ENCODE measurements at places on chromosomes 1 and 21.

GRCh38 chr1:52593495-52593894, 8.7 kb upstream of the GPX7 start:
- no peak for DNase-seq

GRCh38 chr1:110285316-110285715, 53.9 kb upstream of the RBM15 start:
- DNase-seq: no peak

DNA sequence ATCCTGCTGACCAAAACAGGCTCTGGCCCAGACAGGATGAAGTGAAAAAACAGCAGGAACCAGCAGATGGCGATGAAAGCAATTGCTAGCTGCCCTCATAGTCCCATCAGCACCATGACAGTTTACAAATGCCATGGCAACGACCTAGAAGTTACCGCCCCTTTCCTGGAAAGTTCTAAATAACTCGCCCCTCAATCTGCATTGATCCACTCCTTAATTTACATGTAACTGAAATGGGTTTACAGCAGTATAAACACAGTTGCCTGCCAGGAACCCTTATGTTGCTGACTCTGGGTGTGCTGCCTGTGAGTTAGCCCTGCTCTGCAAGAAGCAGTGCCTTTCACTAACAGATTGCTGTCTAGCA, 65.5 kb upstream of the CR1L start:
- no peak for DNase-seq

GRCh38 chr1:241271427-241271826, 85.6 kb downstream of the RGS7 start:
- no peak for DNase-seq

- no peak for DNase-seq
Measured at GRCh38 chr21:27047283-27047657, 80.4 kb upstream of the ADAMTS5 start.

DNA sequence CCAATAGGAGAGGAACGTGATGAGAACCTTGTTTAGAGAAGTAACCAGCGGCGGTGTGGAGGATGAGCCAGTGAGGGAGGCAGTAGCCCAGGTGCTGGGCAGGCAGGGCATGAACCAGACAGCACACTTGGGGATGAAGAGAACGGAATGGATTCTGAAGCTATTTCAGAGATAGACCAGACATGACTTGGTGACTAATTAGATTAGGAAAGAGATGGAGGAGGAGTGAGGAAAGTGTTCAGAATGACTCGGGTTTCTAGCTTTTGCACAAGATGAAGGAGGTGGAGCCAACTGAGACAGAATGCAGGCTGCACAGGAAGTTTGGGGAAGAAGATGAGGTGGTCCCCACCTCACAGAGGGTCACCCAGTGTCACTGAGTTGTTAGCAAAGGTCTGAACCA, 5.1 kb downstream of the PEF1 start:
- no peak for DNase-seq

- no peak for DNase-seq
Measured at GRCh38 chr1:168676029-168676812, 52.8 kb downstream of the DPT start.

- DNase-seq: peak; percentile 38
Measured at GRCh38 chr1:47934243-47934805, 62.9 kb downstream of the TRABD2B start.

DNA sequence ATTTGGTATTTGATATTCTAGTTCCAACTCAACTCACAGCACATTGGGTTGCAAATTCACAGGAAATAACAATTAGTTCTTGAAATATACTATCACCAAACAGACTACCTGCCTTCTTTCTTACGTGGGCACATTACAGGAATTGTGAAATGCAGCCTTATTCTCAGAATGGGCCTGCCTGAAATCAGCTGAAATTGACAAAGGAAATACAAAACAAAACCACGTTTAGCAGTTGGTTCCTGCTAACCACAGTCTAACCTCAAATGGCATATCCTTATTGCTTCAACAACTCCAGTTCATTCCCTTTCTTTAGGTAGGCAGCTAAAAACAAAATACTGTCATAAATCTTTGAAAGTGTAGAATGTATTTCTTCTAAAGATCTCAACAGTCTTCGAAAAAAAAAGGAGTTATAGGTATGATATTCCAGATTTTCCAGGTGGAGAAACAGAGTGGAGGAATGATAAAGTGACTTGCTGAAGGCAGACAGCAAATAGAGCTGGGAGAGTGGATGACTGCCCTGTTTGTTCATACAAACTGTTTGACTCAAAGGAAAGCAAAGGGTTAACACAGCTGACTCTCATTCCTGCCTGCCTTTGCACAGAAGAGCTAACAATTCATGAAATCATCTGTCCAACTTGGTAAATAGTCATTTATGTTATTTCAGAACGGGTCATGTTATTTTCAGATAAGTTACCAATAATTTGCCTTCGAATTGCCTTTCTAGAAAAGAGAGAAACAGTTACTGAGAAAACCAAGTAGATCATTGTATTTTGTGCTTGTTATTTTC, 1.6 kb upstream of the GREM2 start:
- no peak for DNase-seq

GRCh38 chr1:115118086-115118485, 28.8 kb upstream of the TSPAN2 start:
- no peak for DNase-seq

GRCh38 chr21:28805885-28806284, 186.8 kb downstream of the LTN1 start:
- DNase-seq: no peak

GRCh38 chr1:39106801-39107327, 80.7 kb downstream of the NDUFS5 start:
- DNase-seq: no peak

DNA sequence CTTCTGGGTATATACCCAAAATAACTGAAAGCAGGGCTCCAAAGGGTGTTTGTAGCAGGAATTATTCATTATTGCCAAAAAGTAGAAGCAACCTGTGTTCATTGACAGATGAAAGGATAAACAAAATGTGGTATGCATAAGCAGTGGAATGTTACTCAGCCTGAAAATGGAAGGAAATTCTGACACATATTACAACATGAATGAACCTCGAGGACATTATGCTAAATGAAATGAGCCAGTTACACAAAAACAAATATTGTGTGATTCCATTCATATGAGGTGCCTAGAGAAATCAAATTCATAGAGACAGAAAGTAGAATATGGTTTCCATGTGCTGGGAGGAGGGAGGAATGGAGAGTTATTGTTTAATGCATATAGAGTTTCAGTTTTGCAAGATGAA, 86.3 kb upstream of the ARTN start:
- DNase-seq: no peak

- no peak for DNase-seq
Measured at GRCh38 chr1:156706657-156707416, 1.5 kb upstream of the CRABP2 start.

GRCh38 chr1:186864296-186864695, 35.5 kb downstream of the PLA2G4A start:
- no peak for DNase-seq

DNA sequence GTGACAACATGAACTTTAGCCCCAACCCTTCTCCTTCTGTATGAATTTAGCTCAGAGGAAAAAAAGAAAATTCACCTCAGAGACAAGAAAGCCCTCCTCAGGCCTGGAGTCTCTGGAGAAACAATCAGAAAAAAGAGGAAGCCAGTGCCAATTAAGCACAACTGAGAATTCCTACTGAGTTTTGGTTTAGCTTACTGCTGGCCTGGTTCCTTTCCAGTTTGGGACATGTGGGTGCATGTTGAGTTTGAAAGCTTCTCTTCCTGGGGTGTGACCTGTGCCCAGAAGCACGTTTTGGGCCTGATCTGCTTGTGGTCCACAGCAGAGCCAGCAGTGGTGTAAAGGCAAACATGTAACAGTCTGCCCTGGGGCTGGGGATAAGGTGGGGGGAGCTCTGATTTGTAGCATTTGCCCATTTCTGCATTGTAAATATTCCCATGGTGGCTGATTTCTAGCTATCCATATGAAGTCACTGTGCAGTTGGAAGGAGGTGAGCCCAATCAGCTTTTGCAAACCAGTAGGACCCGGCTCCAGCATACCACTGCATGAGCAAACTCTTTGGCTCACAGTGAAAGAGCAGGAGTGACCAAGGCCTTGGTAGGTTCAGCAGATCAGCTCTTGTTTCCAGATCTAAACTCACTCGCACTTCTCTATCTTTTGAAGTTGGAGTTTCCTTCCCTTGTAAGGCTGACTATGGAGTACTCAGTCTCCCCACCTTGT, 4.7 kb upstream of the THEM5 start:
- no peak for DNase-seq

GRCh38 chr1:41749991-41750745, 168.6 kb downstream of the HIVEP3 start:
- DNase-seq: no peak

- DNase-seq: no peak
Measured at GRCh38 chr1:160858097-160858496, 4.6 kb downstream of the CD244 start.

DNA sequence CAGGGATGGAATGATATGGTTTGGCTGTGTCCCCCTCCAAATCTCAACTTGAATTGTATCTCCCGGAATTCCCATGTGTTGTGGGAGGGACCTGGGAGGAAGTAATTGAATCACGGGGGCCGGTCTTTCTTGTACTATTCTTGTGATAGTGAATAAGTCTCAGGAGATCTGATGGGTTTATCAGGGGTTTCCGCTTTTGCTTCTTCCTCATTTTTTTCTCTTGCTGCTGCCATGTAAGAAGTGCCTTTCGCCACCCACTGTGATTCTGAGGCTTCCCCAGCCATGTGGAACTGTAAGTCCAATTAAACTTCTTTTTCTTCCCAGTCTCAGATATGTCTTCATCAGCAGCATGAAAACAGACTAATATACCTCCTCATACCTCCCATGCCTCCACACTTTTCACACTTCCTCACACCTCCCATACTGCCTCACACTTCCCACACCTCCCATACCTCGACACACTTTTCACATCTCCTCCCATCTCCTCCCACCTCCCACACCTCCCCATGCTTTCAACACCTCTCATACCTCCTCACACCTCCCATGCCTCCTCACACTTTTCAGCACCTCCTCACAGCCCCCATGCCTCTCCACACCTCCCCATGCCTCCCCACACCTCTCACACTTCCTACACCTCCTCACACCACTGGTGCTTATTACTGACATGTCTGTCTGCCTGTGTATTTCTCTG, 21.3 kb downstream of the GPR137B start:
- DNase-seq: no peak

- no peak for DNase-seq
Measured at GRCh38 chr1:8789314-8790214, 27.9 kb downstream of the RERE start.

- DNase-seq: no peak
Measured at GRCh38 chr21:31986035-31986856, 113.4 kb downstream of the HUNK start.

Measured in T1000 (cell line).